Small intestine (tissue), 16 donors: ENCODE measurements at places on chromosomes 6 and 20. TPM values are rescaled to one million over a fixed set of nuclear protein-coding genes. Genes with fewer than 3 reads are reported as not detected.

- H3K27me3 ChIP-seq, result no peaks in the 10 kb centered on the region
- no peak for DNase-seq
- no peak overlapping the region for H3K4me3 ChIP-seq
- no peaks in the 10 kb centered on the region for H3K36me3 ChIP-seq
Observed at GRCh38 chr20:32282461-32282860, 5.0 kb downstream of the KIF3B start.

DNA sequence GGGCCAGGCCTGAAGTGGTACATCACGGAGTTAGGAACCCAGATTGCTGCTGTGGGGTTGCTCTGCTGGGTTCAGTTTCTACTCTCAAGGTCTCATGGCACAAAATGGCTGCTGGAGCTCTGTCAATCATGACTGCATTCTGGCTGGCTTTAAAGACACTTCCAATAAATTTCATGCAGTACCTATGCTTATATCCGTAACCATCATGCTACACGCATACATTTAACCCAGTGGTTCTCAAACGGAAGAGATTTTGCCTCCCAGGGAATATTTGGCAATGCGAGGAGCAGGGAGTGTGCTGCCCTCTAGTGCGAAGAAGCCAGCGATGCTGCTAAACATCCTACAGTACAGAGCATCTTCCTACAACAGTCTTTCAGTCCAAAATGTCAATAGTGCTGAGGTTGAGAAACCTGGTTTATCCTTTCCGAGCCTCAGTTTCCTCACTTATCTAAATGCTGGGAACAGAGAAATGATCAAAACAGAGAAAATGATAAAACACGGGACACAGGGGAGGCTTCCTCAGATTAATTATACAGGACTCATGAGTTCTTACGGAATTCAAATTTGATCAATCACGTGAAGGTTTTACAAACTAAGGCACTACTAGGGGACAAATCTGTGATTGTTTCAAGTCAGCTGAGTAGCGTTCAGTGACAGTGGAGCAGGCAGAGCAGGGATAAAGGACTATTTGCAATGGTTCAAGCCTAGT is 9.6 kb upstream of the SLC2A10 start:
- DNase-seq, result no peak
- H3K27me3 ChIP-seq, result no peaks in the 10 kb centered on the region
- no peak overlapping the region for H3K4me3 ChIP-seq
- H3K4me1 ChIP-seq, result no peaks in the 10 kb centered on the region
- H3K27ac ChIP-seq, result no peak overlapping the region

CD109 gene
- not detected for polyA plus RNA-seq

CST2 gene
- polyA plus RNA-seq, result not detected

DNA sequence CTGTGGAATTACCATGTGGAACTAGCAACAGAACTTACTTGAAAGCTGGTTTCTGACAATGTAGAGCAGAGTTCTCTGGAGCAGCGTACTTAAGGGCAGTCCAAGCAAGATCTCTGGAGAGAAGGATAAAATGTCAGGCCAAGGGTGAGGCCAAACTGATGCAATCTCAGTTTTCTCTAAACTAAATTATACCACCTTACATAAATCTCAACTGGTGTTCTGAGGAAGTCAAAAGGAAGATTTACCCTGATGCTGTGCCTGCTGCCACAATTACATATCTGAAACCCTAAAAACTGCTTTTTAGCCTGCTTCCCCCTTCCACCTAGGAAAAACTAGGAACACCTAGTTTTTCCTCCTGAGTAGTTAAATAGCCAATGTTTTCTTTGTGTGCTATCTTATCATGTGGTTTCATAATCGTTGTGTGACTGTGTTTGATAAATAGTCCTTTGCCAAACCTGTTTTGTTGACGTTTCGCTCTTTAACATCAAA is 28.1 kb downstream of the NCOA7 start:
- H3K4me3 ChIP-seq, result no peak overlapping the region
- H3K27me3 ChIP-seq, result no peaks in the 10 kb centered on the region
- H3K4me1 ChIP-seq, result peaks cover 14% of the 10 kb centered on the region

- H3K4me3 ChIP-seq, result no peak overlapping the region
- H3K27ac ChIP-seq, result no peak overlapping the region
- H3K27me3 ChIP-seq, result no peaks in the 10 kb centered on the region
Observed at GRCh38 chr6:44117397-44118128, 9.7 kb downstream of the MRPL14 start.

DNA sequence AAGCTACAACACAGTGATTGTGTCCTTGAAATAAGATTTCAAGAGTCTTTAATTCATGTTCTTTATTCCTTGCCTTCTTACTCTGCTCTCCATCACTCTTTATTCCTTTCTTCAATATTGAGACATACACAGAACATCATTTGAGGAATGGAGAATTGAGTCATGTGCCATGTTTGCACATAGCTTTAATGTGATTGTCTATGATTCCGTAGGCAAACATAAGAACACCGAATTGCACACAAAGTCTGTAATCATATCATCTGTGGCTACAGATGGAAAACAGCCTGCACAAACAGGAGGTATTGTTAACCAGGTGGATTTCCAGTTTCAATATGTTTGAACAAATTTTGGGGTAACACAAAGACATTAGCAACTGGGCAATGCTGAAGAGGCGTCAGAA is 571.6 kb upstream of the GJE1 start:
- H3K4me1 ChIP-seq, result no peaks in the 10 kb centered on the region
- H3K27ac ChIP-seq, result no peak overlapping the region

DNA sequence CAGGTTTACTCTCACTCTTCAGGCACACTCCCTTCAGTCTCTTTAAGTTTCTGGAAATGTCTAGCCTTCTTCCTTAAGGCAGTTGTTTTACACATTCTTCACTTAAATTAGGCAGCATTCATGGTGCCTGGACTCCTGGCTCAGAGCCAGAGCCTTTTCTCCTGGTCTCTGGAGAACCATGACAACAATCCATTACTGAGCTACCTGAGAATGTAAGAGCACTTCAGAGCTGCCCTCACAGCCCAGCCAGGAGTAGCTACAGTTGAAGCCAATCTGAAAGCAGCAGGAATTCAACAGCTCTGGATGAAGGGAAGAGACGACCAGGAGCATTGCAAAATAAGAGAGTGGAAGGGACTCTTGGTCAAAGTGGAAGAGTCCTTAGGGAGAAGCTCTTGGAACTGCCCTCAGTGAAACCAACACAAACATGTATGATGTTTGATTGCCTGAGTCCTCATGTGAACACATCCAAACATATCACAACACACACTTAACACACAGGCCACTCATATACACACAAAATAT is 416.8 kb upstream of the SPTLC3 start:
- no peaks in the 10 kb centered on the region for H3K4me1 ChIP-seq
- H3K36me3 ChIP-seq, result no peaks in the 10 kb centered on the region
- H3K4me3 ChIP-seq, result no peak overlapping the region
